Kasumi-1 (cell line): ENCODE measurements at places on chromosomes 4 and X.
A peak's percentile ranks its signal among the peaks of the same experiment; 100 is the strongest.

- DNase-seq = no peak
Measured at GRCh38 chrX:1903236-1903935, 288.5 kb downstream of the ASMT start.

- DNase-seq = peak; percentile 38
Measured at GRCh38 chrX:71301195-71301924, at the start of gene ITGB1BP2. Gene ITGB1BP2 (plus strand): TSS chrX:71301750. CDS start chrX:71301807, 57 bp downstream.

- DNase-seq = peak; percentile 86
Measured at GRCh38 chrX:19875050-19875431, 12.4 kb downstream of the SH3KBP1 start.

GRCh38 chr4:170025523-170026252 is 507 bp downstream of the MFAP3L start:
- DNase-seq = no peak

DNA sequence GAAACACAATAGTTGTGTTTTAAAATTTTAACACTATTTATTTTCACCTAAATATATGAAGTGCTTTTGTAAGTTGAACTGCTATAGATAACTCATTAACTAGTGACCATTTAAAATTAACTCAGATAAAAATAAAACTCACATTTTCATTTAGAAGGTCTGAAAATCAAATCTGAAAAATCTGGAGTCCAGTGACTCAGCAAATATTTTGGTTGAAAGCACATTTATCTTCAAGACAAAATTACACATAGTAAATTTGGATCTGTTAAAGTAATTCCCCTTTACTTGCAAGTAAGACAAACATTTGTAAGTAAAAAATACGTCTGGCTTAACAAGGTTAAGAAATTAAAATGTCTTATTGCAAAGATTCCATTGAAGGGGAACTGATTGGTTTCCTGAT is 589.1 kb downstream of the TRIML1 start:
- DNase-seq = no peak

DNA sequence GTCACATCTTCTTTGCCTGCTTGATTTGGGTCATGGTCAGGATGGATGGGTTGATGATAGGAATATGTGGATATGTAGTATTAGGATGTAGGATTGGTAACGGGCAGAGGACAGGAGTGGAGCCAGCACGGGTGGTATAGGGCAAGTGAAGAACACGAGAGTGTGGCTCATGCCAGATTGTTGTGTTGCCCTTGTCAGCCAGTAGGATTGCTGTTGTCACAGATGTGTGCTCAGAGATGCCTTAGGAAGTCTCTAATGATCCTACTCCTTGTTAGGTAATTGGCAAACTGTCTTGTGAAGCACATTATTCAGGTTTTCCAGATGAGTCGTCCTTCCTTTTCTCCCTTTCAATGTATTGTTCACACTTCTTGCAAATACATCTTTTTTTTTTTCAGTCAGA is 5.5 kb downstream of the ATP10D start:
- DNase-seq = peak; percentile 86

DNA sequence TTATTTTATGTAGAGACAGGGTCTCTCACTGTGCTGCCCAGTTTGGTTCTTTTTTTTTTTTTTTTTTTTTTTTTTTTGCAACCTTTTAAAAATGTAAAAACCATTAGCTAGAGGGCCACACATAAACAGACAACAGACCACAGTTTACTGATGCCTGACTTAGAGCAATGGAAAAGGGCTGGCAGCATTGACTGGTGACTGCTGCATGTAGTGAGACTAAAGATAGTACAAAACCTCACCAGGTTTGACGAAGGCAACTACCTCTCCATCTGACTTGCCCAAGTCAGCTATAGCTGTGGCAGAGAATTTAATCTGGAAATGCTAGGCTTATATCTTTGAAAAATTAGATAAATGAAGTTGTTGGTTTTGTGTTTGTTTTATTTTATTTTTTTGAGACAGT is 102.9 kb downstream of the RBM47 start:
- no peak for DNase-seq

GRCh38 chrX:96987228-96987627 is 103.5 kb downstream of the RPA4 start:
- DNase-seq = no peak

DNA sequence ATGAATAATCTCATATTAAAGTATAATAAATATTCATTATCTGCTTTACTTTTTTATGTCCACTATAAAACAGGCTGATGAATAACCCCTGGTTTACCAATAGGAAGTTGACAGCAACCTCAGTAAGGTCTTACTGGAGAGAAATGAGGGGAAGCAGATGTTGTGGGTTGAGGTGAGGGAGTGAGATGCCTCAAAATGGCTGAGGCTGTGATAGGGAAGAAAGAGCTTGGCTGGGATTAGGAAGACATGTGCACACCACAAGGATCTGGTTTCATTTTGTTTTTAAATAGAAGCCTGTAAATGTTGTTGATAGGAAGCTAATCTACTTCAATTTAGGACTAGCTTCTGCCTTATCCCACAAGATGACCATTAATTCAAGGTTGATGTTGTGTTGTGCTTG is 14.4 kb upstream of the CYBB start:
- DNase-seq = peak; percentile 64

GRCh38 chr4:182265881-182266280 is 22.7 kb downstream of the TENM3 start:
- no peak for DNase-seq

- DNase-seq = no peak
Measured at GRCh38 chr4:140122891-140123290, 31.1 kb downstream of the MAML3 start.

- no peak for DNase-seq
Measured at GRCh38 chr4:43690116-43690515, 758.5 kb downstream of the KCTD8 start.

- no peak for DNase-seq
Measured at GRCh38 chr4:87523307-87523706, 5.9 kb downstream of the SPARCL1 start.

DNA sequence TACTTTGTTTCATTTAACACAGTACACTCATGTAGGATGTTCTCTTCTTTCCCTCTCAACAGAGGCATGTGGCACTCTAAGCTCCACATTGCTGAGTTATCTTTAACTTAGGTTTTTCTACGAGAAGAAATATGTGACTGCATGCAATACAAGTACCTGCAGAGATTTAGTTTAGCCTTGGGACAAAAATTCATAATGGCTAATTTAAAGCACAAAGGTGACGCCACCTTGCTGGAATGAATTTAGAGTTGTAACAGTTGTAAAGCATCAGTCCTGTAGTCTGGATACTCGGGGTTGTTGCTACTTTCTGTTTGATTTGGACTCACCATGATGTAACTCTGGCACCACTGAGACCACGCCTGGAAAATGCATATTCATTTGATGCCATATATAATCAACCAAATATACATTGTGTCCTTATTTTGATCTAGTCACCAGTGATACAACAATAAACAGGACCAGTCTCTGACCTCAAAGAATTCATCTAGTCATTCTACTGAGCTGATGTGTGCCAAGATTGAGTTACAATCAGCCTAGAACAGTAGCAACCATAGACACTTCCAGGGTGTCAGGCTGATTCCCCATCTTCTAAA is 451.0 kb upstream of the ZFP42 start:
- DNase-seq = no peak

GRCh38 chrX:112841820-112842157 is 1.2 kb upstream of the AMOT start:
- no peak for DNase-seq

DNA sequence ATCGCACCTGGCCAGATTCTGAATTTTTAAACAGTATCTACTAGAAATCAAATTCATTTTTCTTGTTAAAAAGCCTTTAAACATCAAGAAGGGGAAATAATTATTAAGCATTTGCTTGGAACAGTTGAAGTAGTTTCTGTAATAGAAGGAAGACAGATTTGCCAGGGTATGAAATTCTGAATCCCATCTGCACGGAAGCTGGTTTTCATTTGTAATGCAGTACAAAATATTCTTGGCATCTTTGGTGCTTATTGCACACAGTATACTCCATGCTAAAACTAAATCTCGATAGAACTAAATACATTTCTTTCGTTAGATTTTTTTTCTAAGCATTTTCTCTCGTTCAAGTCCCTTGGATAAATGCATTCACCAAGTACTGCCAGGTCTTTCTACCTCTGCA is 25.3 kb downstream of the TRIM2 start:
- no peak for DNase-seq

GRCh38 chr4:97987019-97987648 is 156.1 kb downstream of the STPG2 start:
- DNase-seq = peak; percentile 74

DNA sequence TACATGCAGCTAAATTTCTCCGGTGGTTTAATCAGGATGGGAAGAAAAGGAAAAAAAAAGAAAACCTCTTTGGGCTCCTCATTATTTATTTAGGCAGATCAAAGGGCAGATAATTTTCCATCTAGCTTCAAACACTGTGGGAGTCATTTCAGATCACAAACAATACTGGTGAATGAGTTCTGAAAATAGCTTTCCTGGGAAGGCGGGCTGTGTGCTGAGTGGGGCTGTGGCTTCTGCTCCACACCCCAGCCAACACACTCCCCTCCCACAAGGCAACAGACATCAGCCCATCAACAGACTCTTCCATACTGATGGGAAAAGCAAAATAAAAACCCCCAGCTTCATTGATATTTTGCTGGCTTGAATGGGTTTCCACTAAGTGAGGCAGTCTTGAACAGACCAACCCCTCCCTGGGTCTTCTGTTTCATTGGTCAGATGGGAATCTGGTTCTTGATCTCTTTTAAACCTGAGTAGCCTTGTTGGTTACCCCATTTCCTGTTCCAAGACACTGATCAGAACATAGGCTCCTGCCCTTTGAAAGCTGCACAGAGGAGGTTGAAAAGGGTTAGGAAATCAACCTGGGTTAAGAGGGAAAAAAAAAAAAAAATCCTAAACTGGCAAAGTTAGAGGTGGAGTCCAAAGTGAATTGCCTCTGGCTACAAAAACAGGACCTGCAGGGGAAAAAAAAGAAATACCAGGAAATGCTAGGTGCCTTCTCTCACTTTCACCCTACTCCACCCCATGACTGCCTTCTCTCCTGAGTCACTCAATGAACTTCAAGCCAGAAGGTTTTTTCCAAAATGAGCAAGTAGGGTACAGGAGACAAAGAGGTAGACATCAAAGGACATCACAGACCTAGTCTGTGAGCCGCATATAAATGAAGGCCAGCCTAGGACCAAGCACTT is 20.0 kb downstream of the AMOT start:
- no peak for DNase-seq

GRCh38 chr4:9916937-9917336 is 104.4 kb downstream of the SLC2A9 start:
- DNase-seq = no peak

GRCh38 chr4:106238820-106239420 is 77.1 kb downstream of the TBCK start:
- peak; percentile 60 for DNase-seq

DNA sequence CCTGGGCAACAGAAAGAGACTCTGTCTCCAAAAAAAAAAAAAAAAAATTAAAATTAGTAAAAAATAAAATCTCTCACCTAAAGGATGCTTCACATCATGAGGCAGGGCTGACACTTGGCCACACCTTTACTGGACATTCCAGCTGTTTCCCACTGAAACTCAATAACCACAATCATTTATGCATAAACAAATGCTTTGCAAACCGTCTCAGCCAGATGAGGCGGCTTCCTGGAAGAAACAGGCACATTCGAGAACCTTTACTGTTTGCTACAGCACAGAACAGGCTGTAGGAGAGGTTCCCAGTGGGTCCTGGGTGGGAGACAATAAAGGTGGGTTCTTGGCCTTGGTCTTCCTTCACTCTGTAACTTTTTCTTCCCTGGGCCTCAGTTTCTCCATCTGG is 10.9 kb upstream of the TBC1D14 start:
- no peak for DNase-seq

GRCh38 chrX:48083706-48084105 is 12.3 kb upstream of the ZNF630 start:
- DNase-seq = no peak

DNA sequence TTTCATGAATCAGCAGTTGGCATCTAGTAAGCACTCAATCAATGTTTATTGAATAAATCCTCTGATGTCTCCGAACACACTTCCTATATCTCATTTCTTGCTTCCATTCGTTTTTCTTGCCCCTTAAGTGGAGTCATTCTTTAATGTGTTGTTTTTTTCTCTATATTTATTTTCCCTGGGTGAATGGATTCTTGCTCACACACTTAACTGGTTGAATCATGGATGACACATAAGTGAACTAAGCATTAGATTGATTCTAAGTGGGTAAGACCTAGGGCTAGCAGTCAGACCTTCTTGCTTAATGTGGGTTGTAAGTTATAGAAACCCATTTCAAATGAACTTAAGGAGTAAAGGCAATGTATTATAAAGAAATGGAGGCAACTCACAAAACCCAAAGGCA is 111.1 kb downstream of the RTL3 start:
- DNase-seq = no peak

GRCh38 chrX:21963731-21964405 is 23.4 kb downstream of the SMS start:
- DNase-seq = no peak

- DNase-seq = no peak
Measured at GRCh38 chr4:102354671-102355454, 9.6 kb upstream of the SLC39A8 start.

GRCh38 chrX:101377547-101377946 is 8.4 kb downstream of the BTK start:
- peak; percentile 23 for DNase-seq

DNA sequence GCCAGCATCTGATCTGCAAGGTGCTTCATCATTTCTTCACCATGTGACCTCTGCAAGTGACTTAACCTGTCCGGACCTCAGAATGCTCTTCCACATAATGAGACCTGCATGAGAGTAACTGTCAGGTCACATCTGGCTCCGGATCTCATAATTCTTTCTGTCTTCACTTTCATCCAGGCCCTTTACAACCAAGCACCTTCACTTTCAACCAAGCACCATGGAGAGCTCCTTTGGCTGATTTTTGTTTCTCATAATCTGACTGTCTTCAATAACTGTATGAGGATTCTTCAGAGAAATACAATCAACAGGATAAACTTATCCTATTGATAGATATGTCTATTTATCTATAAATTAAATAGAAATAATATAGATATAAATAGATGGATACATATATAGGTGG is 148.1 kb downstream of the VCX3A start:
- DNase-seq = no peak

GRCh38 chr4:53654300-53654758 is 63.0 kb upstream of the LNX1 start:
- no peak for DNase-seq

- DNase-seq = no peak
Measured at GRCh38 chrX:38513112-38513742, 48.1 kb upstream of the TSPAN7 start.

GRCh38 chrX:112786076-112786475 is 54.6 kb downstream of the AMOT start:
- DNase-seq = peak; percentile 0
